ENCODE measurements at places on chromosomes 16 and 17. TPM values are rescaled to one million over a fixed set of nuclear protein-coding genes. Genes with fewer than 3 reads are reported as not detected.

DNA sequence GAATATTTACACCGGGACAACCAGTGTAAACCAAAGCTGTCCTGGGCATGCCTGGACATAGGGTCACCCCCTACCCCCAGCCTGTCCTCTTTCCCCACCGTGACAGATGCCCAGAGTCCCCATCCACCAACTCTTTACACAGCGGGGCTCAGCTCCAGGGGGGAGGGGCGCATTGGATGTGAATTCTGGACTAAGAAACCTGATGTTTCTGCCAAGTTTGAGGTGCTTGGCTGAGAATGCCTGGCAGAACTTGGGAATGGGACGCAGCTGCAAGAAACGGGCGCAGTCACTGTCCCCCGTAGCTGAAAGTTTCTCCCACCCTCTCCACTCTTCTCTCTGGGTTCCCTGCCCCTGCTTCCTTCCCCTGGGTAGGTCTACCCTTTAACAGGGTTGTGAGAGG is 68.0 kb upstream of the CDC42EP4 start:
- DNase-seq: no peak

- no peak for DNase-seq
These were observed 5.9 kb downstream of the UBTF start for GRCh38 chr17:44213403-44214229.

- no peak for DNase-seq
These were observed 81.2 kb upstream of the CACNG3 start for GRCh38 chr16:24174957-24175356.

GRCh38 chr16:89704281-89704680 is 2.8 kb upstream of the SPATA2L start:
- no peak for DNase-seq

- peak; percentile 30 for DNase-seq
These were observed 10.2 kb upstream of the MPP2 start for GRCh38 chr17:43917348-43918025.

DNA sequence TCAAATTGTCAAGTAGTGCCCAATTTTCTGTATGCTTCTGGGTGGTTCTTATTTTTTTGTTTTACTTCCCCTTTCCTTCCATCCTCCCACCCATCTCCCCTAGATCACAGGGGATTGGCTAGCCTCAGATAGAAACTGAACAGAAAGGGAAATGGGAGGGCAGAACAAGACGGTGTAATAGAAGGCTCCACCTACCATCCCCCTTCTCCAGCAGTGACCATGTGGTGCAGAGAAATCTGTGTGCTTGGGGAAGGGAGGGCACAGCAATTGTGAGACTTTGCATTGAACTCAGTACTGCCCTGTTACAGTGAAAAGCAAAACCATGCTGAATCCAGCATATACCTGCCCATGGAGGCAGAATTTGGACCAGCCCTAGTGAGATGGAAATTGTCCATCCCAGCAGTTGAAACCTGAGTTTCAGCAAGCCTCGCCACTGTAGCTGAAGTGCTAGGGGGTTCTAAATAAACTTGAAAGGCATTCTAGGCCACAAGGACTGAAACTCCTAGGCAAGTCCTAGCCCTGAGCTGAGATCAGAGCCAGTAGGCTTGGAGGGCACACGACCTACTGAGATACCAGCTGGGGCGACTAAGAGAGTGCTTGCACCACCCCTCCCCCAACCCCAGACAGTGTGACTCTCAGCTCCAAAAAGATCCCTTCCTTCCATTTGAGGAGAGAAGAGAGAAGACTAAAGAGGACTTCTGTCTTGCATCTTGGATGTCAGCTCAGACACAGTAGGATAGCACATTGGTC is 5.2 kb downstream of the SLFN11 start:
- DNase-seq: peak; percentile 22

- no peak for DNase-seq
These were observed 145.6 kb upstream of the RCVRN start for GRCh38 chr17:10050597-10051101.

DNA sequence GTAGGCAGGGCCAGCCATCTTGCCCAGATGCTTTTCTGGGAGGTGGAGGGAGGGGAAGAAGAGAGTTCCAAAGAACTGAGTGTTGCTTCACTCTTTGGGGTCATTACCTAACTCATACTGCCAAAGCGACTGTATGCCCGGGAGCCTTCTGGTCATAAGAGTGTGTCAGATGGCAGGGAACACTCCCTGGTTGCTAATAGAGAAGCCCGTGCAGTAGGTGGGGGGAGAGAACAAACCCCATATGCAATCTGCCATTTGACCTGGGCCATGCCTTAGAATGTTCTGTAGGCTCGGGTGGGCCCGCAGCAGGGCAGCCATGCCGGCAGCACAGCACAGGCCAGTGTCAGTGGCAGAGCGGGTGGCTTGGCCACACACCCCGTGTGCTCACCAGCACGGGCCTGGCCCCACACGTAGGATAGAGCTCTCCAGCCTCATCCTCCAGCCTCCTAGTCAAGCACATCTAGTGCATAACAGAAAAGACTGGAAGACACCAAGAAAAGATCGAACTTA is 120.5 kb downstream of the SOCS1 start:
- no peak for DNase-seq

FBXW10 gene
- not detected for total RNA-seq

PLD2 gene
- total RNA-seq: 37.5 TPM

BAIAP3 gene
- 18.3 TPM for total RNA-seq

GP1BA gene
- not detected for total RNA-seq

Data from CD4-positive, alpha-beta memory T cell (primary cell).